ENCODE measurements at places on chromosomes 5 and 9. TPM values are rescaled to one million over a fixed set of nuclear protein-coding genes. Genes with fewer than 3 reads are reported as not detected.

Gene OR1Q1
- not detected for total RNA-seq

Gene UBE2QL1
- total RNA-seq, result 0.90 TPM

Gene GRIA1
- not detected for total RNA-seq

Gene IFNE
- 1.9 TPM for total RNA-seq

Gene ZNG1A
- 45.3 TPM for total RNA-seq

Gene FST
- total RNA-seq, result 0.51 TPM

Gene SPATA31C1
- total RNA-seq, result not detected

Gene IFNK
- total RNA-seq, result not detected

Gene CSF1R
- 32.9 TPM for total RNA-seq

GRCh38 chr5:139426203-139426885, 13.0 kb downstream of the DNAJC18 start:
- DNase-seq, result no peak

DNA sequence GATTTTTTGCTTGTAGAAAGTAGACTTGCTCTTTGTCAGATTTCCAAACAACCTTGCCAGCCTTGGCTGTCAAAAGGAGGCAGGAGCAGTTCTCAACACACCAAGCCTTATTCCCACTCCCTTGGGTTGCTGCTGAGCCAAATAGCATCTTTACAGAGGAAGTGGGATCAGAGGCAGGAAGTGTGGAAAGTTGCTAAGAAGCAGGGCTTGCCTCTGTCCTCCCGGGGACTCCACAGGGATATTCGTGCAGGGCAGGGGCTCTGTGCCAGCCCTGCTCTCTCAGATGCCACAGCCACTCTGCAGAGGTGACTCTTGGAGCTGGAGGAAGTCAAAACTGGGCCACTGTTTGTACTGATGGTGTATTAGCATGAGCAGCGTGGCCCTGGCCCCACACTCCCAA, 24.3 kb downstream of the PTPDC1 start:
- no peak for DNase-seq

- peak; percentile 73 for DNase-seq
Observed at GRCh38 chr5:141664733-141665461, 13.7 kb upstream of the FCHSD1 start.

GRCh38 chr5:176692326-176692725, 45.0 kb downstream of the TSPAN17 start:
- no peak for DNase-seq

DNA sequence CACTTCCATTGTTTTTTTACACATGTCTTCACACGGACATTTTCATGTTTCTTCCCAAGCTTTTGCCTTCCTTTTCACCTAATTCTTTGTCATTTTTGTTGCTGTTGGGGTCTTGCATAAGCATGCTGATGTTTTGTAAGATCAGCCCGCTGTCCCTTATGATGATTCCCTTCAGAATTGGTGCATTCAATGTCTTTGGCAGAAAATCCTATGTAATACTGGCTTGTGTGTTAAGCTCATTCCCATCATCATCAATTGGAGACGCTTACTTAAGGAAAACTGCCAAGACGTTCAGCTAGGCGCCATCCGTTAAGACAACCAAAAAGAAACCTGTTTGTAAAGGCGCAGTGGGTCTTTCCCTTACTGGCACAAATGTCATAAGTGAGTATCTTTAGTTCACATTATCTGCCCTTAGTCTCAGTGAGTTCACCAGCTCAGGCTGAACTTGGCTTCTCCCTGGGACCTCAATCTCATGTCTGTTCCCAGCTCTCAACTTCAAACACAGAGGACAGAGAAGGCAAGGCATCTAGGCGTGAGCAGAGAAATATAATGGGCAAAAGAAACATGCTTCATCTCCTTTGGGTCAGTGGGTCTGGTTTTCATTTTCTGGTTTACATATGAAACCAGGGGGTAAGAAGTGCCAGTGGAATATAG, 97.9 kb downstream of the EFNA5 start:
- DNase-seq, result no peak

DNA sequence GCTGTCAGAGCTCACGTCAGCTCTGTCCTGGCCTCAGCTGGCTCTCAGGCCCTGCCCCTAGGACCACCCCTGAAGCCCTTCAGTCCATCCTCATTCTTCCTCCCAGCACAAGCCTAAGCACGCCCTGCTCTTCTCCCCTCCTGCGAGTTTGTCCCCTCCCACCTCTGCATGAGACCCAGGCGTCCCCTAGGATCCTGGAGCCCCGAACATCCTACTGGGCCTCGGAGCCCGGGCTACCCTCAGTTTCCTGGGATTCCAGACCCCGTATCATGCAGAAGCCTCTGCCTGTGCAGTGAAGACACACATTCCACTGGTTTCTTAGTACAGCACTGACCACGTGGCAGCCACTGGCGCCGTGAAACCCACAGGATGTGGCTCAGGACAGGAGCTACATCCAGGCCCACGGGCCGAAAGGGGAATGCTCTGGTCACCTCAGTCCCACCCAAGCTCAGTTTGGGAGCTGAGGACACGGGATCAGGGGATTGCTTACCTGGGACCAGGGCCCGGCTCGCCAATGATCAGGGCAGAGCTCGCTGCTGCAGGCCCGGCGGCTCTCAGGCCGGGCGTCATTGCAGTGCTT, 64.2 kb downstream of the ZNF354C start:
- DNase-seq, result no peak

GRCh38 chr5:174675916-174676315, 48.5 kb upstream of the MSX2 start:
- no peak for DNase-seq

DNA sequence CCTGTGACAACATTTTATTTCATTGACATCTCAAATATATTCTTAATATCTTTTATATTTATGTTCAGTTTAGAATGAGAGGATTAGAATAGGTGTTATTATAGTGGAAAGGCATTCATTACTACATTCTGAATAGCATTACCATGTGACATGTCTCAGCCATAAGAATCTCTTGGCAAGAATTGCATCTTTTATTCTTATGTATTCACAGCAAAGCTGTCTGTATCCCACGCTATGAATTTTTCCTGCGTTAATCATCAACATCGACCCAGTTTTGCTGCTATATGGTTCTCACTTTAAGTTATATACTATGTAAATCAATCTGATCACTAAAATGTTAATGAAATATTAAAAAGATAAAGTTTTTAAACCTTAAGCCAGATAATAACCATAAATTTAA, 248.6 kb downstream of the TMEM232 start:
- no peak for DNase-seq

- DNase-seq, result no peak
Observed at GRCh38 chr9:15433191-15433590, 10.5 kb downstream of the SNAPC3 start.

GRCh38 chr5:148825716-148826052, 727 bp upstream of the ADRB2 start:
- no peak for DNase-seq

- DNase-seq, result no peak
Observed at GRCh38 chr5:1151316-1151715, 39.5 kb upstream of the SLC12A7 start.

- DNase-seq, result peak; percentile 46
Observed at GRCh38 chr5:176658007-176658599, 10.8 kb downstream of the TSPAN17 start.

DNA sequence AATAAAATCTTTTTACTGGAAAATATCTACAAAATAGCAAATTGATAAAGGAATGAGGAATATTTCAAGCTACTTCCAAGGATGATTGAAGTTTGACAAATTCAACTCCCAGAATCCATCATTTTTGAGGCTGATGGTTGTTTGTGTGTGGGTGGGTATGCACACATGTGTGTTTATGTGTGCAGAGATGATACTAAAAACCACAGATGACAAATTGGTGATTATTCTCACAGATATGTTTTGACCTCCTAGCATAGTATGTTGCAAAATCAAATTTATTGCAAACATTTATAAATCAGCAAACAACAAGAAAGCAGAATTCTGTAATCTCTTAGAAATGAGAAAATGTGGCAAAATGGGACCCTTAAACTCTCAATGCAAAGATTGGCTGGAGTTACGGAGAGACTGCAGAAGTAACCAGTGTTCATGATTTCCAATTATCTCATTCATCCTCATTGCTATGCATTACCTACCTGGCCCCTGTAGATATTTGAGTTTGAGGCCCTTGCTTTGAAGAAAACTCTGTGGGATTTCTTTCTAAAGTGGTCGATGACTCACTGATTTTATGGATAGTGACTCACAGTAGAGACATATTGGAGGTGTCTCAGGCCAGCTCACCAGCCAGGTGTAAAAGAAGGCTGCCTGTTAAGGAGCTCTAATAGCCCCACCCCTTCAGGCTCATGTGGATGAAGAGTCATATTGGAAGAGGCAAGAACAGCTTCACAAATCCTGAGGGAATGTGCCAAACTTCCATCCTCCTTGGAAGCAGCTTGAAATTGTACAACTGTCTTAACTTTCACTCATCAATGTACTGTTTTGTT, 44.6 kb upstream of the TMC1 start:
- peak; percentile 22 for DNase-seq

- no peak for DNase-seq
Observed at GRCh38 chr9:1718836-1719235, 296.3 kb upstream of the SMARCA2 start.

GRCh38 chr9:134436911-134437310, 110.7 kb downstream of the RXRA start:
- DNase-seq, result no peak

DNA sequence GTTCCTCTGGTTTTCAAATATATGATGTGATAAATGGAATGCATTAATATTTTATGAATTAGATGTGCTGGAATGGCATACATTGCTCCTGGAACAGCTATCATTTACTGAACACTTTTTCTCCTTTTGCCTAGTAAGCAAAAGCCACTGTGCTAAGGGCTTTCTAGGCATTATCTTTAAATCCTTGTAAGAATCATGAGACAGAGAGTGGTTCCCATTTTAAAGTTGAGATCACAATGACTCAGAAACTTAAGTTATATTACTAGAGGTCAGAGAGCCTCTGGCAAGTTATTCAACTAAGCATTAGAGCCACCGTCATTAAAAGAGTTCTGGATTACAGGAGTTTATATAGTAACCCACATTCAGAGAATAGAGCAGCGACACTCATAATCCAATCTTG, 26.7 kb upstream of the FSD1L start:
- no peak for DNase-seq

DNA sequence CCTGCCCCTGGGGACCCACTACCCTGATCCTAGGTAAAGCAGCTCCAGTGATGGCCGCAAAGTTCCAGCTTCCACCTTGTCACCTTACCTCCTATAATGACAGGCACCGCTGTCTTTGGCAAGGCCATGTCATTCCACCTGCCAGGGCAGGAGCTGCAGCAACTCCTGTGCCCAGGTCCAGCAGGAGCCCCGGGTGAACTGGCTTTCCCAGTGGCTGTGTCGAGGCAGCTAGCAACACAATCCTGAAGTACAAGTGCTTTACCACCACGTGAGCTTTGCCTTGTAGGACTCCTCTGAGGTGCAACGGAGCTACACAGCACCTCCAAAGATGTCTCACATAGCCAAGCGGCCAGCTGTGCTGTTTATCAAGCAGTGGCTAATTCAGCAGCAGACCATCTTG, 20.7 kb upstream of the MGAT1 start:
- DNase-seq, result no peak

DNA sequence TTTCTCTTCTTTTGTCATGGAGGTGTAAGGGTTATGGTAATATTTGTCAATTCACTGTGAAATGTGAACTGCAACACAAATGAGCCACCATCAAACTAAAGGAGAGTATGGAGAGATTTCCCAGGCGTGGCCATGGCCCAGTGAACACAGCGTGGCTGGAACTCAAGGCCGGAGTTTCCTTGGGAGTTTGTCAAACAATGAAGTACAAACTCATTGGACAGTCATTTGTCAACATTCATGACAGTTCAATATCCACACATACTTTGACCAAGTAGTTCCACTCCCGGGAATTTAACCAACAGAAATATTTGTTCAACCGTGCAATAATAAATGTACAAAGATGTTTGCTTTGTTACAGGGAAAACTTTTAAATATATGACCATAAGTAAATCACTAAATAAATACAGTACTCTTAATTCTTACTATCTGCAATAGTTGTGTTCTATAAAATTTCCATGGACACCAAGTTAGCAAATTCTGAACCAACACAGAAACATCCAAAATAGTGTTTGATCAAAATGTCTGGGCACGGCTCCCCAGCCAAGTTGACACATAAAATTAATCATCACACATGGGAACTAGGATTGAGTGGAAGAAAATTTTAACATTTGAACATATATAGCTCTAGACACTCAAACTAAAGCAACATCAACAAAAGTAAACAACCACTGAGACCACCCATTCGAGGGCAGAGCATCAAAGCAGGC, 87.1 kb downstream of the DIRAS2 start:
- no peak for DNase-seq

- DNase-seq, result no peak
Observed at GRCh38 chr9:7979611-7980010, 180.0 kb upstream of the DMAC1 start.

DNA sequence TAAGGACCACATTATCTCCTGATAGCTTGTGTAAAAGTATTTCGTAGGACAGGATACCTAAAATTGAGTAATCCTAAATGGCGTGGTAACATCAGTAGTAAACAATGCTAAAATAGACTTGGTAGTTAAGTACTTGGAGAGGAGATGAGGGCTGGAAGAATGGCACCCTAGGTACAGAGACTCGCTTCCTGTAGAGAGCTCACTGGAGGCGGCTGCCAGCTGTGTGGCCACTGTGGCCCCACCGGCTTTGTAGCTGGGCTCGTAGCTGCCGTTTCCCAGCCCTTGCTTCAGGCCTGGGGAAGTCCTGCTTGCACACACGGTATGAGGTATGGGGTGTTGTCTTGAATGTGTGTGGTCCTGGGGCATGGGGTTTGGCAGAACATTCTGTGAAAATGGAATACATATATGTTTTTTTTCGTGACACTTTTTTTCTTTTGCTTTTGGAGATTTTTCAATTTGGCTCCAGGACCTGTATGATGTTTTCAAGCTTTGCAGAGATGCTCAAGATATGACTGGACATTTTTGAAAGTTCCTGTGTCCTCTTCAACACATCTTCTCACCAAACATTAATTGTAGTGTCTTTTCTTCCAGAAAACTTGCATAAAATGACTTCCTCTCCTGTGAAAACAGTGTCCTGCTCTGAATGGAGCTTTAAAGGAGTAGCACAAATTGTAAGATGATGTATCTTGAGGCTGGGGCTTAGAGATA, 58.0 kb downstream of the RCL1 start:
- no peak for DNase-seq

DNA sequence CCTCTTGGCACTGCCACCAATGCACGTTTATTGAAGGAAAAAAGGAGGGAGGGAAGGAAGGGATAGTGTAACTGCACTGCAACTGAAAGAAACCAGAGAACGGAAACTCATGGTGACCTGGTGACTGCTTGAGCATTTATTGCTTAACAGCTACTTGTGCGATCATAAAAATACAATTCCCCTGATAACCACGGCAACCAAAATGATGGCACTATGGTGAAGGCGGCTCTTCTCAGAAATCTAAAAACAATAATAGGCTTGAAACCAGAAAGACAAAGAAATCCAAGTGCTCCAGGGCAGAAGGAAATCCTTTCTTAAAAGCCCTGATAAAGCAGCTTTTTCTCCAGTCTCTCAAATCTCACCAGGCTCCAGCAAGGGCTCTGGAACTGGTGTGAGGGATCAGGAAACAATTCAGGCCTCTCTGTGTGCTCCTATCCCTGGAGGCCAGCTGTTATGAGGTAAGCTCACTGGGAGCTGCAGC, 1.9 kb downstream of the FBXO10 start:
- no peak for DNase-seq

Data from uterus (tissue), 4 donors.